ENCODE measurements at places on chromosomes 3 and 15. TPM values are rescaled to one million over a fixed set of nuclear protein-coding genes. Genes with fewer than 3 reads are reported as not detected.

Gene ABCC5
- total RNA-seq: 10.0 TPM

Gene LRRC2
- total RNA-seq: 0.03 TPM

GRCh38 chr3:71128961-71129360, 454.6 kb downstream of the FOXP1 start:
- DNase-seq: peak; percentile 38

- DNase-seq: no peak
Measured at GRCh38 chr3:136380530-136380929, 130.4 kb downstream of the PCCB start.

Gene CCDC12
- total RNA-seq: 76.5 TPM

DNA sequence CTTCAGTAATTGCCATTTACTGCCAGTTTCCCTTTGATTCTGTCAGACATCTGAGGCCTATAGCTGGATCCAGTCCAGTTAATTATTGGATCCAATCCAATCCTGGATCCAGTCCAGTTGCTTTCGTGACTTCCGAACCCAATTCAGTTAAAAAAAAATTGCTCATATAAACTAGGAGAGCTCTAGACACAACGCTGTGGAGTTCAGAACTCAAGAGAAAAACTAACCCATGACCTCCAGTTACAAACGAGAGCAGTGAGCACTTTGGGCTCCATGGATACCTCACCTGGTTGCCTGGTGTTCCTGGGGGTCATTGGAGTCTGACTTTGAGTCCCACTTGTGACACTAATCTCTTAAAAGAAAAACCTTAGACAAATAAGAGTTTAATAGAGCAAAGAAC, 269.8 kb downstream of the THSD4 start:
- DNase-seq: no peak

GRCh38 chr3:11604139-11604892, 39.4 kb downstream of the VGLL4 start:
- DNase-seq: no peak
